ENCODE measurements at places on chromosomes 13 and 19.

DNA sequence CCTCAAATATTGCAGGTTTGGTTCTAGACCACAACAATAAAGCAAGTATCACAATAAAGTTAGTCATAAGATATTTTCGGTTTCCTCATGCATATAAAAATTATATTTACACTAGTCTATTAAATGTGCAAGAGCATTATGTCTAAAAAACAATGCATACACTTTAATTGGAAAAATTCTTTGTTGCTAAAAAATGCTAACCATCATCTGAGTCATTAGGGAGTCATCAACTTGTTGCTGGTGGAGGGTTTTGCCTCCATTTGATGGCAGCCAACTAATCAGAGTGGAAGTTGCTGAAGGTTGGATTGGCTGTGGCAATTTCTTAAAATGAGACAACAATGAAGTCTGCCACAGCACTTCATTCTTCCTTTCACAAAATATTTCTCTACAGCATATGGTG is 422.3 kb upstream of the GPC6 start:
- DNase-seq, result no peak

GRCh38 chr13:111013196-111013595 is 98.3 kb upstream of the ANKRD10 start:
- DNase-seq, result no peak

DNA sequence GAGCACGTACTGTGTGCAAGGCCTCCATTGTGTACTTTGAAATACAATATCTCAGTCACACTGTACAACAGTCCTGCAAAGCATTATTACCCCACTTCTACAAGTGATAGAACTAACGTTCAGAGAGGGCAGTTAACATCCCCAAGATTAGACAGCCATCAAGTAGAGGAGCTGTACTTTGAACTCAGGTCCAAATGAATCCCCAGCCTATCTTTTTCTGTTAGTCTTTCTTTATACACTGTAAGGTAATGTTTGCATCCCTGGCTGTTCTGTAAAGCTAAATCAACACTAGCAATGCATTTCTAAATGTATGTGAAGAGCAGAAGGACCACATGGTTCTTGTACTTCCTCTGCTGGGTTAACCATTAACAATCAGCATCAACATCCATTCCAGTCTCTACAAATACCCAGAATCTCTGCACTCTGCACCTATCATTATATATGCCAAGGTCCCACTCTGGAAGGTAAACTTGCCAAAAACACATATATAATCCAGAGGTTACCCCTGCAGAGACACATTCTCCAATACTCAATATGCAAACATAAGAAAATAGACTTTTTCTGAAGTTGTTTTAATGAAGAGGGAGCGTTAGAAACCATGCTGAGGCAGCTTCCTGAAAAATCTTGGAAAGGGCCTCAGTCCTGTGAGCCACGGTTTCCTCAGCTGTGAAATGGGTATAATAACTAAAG is 182.3 kb downstream of the MZT1 start:
- no peak for DNase-seq

- no peak for DNase-seq
These were observed 31.2 kb downstream of the MPHOSPH8 start for GRCh38 chr13:19664481-19665230.

DNA sequence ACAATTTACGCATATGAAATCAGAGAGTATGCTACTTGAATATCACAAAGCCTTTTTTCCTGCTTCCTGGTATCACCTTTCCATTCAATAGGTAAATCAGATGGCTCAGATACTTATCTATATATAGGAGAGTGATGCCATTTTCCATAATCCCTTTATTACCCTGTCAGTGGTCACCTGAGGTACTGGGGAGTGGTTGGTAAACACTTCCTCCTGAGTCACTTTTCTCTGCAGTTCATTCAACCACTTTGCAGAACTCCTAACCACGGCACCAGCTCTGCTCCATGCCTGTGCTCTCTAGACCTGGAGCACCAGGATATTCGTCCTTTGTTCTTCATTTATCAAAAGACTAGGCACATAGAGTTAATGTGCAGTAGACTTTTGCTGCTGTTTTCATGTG is 748.5 kb upstream of the KLHL1 start:
- no peak for DNase-seq

DNA sequence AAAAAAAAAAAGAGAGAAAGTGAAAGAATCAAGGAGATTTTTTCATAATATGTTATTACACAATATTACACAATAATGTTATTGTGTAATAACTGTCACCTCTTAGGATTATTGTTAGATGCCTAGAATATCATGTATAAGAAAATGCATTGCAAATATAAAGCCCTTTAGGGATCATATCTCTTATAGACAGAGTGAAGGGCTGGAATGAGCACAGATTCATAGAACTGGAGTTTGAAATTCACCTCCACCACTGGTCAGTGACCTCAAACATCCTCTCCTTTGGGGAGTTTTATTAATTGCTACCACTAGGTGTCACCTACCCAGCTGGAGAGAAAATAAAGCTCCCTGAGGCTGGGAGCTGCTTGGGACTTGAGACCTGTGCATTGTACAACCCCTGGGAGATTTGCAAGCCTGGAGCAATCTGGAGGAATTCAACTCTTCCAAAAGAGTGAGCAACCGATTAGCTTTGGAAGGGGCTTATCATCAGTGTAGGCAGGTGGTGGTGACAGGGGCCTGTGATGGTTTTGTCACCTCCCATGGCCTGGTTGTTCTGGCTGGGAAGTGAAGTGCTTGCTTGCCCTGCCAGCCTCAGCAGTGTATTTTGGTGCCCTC is 30.3 kb upstream of the FRY start:
- DNase-seq, result peak; percentile 56

GRCh38 chr13:26810095-26810494 is 49.5 kb upstream of the GPR12 start:
- DNase-seq, result no peak

Data from PC-9 (cell line).